ENCODE measurements at places on chromosomes 5 and 9.

DNA sequence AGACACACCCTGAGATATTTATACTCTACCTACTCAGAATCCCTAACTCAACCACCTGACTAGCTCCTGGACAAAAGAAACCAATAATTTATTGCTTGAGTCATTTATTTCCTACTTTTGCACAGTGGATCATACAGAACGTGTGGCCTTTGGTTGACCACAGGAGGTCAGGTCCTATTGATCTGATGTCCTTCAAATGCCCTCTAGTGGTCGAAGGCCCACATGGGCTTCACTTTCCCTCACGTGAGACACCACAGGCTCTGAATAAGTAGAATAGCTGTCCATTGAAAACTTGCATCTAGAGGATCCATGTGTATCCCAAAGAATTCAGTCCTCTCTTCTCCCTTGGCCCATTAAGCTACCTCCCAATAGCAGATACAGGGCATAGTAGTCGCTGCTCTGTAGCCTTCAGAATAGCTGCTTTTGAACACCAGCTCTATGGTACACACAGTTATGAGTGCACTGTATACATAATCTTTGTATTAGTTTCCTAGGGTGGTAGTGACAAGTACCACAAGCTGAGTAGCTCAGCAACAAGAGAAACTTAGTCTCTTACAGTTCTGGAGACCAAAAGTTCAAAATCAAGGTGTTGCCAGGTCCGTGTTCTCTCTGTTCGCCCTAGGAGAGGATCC lies 177.6 kb upstream of the SMARCA2 start:
- DNase-seq: no peak

- DNase-seq: no peak
These were observed 46.4 kb upstream of the SELENOP start for GRCh38 chr5:42858031-42858643.

DNA sequence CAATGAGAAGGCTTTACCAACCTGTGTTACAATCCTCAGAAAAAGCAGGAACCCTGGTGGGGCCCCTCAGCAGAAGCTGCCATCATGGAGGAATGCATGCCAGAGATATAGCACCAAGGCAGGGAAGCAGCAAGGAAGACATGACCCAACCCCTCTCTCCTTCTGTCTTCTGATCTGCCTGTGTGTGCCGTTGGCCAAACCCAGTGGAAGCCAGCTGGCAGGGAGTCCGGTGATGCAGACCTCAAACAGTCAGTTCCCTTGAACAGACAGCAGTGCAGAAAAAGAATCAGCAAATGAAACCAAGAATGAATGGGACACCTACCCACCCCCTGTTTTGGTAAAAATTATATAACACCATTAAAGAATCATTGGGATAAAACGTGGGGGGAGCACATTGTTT lies 234.2 kb downstream of the ZNF608 start:
- DNase-seq: no peak

- DNase-seq: no peak
These were observed 25.6 kb downstream of the ISOC1 start for GRCh38 chr5:129120158-129120581.

- DNase-seq: no peak
These were observed 55.7 kb upstream of the SPDL1 start for GRCh38 chr5:169527863-169528262.

DNA sequence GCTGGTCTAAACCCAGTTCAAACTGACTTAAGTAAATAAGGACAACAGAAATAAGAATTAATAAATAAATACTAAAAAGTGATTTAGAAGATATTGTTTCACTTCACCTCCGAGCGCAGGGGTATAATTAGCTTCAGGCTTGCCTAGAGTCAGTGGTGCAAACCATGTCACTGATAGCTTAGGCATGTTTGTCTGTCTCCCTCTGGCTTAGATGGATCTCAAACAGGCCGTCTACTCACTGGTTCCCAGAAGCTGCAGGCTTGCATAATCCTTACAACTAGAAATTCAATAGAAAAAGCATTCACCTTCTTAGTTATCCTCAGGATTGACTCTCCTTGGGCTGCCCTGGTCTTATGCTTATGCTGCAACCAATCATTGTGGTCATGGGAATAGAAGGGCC lies 629.8 kb upstream of the WWC1 start:
- DNase-seq: no peak

GRCh38 chr5:150154618-150155128 lies 972 bp downstream of the PDGFRB start:
- DNase-seq: no peak

DNA sequence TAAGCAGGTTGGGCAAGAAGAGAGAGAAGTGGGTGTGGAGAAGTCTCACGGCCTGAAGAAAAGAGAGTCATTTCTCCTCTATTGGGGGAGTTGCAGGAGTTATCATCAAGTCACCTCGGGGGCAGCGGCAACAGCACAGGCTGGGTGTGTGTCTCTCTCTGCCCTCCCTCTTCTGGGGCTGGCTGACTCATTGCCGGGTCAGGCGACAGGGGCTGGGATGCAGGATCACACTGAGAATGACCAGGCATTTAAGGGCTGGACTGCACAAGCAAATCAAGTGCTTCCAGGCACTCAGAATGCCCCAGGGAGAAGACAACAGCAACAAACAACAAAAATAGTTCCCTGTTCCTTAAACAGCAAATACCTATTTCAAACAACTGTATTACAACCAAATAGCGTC lies 6.3 kb upstream of the EQTN start:
- no peak for DNase-seq

GRCh38 chr5:66840511-66841013 lies 244.4 kb downstream of the MAST4 start:
- no peak for DNase-seq

DNA sequence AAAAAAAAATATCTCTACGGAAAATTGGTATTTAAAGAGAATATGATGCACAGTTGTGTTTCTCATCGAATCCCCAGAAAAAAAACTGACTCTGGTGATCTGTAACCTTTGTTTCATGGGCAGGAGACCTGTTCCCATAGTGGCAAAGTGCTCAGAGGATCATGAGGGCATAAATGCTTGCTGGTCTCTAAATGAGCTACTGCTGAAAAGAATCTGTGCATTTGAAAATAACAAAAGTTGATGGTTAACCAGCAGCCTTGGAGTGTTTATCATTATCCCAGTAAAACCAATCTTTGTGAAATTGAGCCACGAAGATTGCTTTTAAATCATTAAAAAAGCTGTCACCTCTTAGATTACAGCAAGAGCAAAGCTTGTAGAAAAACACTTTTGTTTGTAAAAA lies 775.4 kb downstream of the MTRR start:
- no peak for DNase-seq

- peak; percentile 26 for DNase-seq
These were observed 185.0 kb downstream of the SREK1 start for GRCh38 chr5:66329078-66329477.

DNA sequence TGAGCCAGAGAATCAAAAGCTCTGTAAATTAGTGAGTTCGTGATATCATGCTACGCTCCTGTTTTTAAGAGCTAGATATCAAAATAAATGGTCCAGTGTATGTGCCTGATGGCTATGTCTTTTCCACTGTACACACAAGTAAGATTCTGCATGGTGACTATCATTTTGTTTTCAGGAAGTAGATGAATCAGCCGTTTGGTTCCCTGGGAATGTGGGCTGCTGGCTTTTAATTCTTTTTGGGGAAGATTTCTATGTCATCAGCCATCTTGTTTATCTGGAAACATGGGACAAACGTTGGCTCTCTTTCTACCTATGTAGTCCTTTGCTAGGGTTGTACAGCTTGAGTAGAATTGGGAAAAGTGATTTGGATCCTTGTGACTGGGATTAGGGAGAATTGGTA lies 126.7 kb downstream of the GRIA1 start:
- no peak for DNase-seq

DNA sequence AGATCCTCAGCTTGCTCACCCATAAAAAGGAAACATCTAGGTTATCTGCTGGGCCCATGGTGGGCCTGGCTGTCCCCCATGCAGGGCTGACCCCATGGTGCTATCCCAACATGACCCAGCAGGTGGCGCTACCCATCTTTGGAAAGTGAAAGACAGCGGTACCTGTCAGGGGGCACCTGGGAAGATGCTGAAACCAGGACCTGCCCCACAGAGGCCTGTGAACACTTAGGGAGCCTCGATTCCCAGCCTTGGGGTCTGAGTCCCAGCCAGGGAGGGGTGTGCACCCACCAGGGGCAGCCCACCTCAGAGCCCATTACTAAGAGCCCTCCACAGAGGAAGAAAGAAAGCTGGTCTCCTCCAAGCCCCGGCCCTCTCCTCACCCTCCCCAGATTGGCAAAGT lies 46.6 kb upstream of the IPPK start:
- DNase-seq: peak; percentile 82

- no peak for DNase-seq
These were observed 51.4 kb upstream of the RARS1 start for GRCh38 chr5:168434746-168435321.

DNA sequence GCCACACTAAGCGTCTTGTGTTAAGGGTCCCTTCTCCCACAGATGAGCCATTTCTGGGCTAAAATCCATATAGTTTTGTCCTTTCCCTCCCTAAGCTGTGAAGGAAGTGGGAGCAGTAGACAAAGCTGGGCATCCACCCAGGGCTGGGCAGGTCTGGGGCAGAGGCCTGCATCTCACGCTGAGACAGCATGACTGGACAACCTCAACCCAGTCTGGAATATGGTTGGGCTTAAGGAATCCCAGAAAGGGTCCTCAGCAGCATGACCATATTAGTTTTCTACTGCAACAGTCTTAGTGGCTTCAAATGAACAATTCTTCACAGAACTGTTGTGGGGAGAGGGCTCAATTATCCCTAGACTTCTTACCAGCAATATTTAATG lies 173.8 kb downstream of the AUH start:
- no peak for DNase-seq

DNA sequence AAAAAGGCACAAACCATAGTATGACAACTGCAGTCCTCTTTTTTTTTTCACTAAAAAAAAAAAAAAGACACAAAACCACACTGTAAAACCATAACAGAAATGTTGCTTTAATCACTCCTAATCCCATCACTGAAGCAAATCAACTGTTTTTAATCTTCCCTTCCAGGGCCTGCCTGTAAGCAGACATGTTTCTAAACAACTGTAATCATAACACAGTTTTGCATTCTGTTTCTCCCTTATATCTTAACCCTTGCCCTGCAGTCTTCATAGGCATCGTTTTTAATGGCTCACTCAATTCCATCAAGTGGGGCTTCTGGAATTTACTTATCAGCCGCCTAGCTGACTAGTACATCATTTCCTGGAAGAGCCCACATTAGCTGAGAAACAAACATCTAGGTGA lies 111.0 kb upstream of the SLC25A48 start:
- no peak for DNase-seq

DNA sequence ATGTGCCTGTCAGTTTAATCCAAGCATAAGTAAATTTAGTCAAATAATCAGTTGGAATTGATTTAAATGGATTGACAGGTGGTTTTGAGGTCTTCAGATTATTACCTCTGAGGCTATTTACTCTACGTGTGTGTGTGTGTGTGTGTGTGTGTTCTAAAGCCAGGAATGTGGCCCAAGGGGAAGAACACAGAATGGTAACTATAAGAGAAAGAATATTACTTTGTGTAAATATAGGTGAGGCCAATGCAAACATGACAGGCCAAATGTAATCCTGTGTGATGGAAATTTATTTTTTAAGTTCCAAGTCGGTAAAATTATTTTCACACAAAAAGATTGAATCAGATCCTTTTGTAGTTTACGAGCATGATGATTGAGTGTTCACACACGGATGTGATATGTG lies 390.0 kb downstream of the PLK2 start:
- DNase-seq: no peak

DNA sequence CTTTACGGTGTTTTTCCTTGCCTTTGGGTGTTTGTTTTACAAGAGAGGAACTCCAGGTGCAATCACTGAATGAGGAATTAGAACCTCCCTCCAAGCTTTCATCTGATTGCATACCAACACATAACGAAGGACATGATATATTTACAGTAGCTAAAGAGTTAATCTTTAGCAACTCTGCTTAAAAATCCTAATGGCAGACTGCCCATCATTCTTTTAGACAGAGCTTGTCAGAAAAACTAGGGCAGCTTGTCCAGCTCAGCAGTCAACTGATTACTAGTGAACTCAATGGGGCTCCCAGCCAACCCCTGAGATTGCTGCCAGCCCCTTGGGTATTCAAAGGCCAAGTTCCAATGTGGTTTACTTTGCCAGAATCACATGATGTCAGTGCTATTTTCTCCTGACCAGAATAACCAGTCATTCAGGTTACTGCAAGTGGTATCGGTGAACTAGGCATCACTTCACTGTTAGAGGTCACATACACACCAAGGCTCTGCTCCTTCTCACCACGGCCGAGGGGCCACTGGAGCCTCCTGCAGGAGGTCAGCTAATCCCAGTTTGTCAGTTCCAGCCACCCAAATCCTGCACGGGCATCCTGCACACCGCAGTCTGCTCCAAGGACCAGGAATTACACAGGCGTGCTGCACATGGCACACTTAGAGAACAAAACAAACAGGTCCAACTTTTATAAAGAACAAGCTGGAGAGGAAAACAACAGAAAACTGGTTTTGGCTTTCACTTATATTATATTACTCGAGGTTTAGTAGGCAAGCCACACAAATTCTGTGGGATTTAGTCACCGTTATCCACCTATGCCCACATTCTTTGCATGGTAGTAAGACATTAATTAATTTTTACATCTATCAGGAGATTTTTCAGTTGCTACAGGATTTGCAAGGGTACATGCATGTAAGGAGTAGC lies 62.5 kb downstream of the NFIB start:
- no peak for DNase-seq

DNA sequence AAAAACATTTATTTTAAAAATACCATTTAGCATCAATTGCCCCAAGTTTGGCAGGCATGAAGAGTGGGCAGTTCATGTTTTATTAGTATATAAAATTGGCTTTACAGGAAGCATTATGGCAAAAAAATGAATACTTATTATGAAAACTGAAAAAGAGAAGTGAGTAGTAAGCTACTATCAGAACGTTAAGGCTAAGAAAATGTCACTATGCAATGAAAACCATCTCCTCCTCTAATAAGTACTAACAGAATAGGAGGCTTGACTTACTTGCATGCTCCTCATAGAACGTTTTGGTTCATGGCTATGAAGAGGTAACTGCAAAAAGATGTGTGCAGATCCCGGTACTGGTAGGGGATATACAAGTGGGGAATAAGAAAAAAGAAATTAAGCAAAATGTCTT lies 23.6 kb downstream of the TICAM2 start:
- DNase-seq: no peak

GRCh38 chr5:111738118-111738517 lies 18.9 kb downstream of the NREP start:
- DNase-seq: no peak

GRCh38 chr5:128154943-128155342 lies 71.4 kb downstream of the SLC12A2 start:
- no peak for DNase-seq

DNA sequence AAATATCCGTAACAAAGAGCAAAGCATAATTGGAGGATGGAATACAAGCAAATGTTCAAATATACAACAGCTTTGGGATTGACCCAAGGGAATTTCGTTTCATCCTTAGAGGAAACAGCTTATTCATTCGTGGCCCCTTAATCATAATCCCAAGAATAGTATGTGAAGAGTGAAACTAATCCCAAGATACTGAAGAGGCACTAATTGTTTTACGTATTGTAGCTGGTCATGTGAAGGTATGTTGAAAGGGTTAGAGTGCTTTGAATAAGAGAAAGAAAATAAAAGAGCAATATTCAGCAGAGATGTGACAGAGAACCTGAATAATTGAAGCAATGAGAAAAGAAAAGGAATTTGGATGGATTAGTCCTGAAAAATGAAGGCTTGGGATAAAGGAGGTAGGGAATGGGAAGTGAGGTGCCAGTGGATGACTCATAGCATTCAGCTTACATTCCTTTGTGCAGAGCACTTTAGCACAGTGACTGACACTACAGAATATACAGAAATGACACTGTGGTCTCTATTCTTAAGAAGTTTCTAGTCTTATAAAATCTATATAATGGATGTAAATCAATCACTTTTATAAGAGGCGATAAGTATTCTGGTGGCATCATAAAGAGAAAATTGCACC lies 221.9 kb downstream of the TLR4 start:
- DNase-seq: no peak
